ENCODE measurements at places on chromosomes 2 and 18.

DNA sequence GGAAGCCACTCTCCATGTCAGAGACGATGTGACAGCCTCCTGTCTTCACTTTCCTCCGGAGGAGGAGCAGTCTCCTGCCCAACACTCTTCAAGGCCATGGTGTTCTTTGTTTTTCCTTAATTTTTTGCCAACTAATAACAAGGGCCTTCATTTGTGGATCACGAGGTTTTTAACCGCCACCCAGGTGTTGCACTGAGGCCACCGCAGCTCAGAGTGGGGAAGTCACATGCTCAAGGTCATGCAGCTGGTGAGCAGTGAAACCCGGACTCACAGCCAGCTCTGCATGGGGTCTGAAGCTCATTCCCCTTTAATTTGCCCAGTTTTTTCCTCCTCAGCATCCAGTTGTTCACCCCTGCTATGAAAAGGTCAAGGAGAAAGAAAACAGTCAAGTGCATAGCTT, 19.6 kb downstream of the ENOSF1 start:
- DNase-seq: no peak

DNA sequence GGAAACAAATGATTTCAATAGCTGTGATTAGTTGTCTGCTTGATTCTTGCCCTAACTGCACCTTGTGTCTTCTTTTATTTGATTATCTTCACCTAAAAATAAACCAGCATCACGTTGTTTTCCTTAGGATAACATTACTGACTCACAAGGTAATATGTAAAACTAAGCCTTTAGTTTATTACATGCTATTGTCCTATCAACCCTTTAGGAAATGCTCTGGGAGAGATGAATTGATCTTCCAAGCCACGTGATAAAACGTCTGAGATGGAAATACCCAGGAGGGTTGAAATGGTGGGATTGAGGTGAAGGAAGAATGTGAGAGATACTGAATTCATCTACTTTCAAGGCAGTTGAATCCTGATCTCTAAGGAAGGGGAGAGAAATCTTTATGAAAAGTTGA, 34.5 kb upstream of the TMEM178A start:
- no peak for DNase-seq

- no peak for DNase-seq
Observed at GRCh38 chr2:240556553-240557100, 1.2 kb downstream of the ANKMY1 start.

DNA sequence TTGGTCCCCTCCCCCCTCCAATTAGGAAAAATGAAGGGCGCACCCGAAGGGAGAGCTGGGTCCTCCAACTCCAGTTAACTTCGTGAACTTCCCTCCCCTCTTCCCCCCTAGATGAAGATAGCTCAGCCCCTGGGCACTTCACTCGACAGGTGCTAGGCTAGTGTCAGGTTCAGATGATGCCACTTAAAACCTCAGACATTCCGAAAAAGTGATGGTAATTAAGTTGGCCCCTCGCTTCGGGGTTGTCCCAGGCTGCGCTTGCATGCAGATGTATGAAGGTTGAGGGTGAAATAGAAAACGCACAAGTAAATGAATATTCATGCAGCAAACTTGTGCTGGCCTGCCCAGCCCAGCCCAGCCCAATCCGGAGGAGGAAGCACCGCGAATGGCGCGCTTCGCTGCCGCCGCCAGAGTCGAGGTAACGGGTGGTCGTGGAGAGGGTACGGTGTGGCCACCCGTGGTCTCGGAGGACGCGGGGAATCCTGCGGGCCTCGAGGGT, 3.0 kb upstream of the GBX2 start:
- no peak for DNase-seq

GRCh38 chr2:189559579-189560272, 20.9 kb downstream of the SLC40A1 start:
- no peak for DNase-seq

- no peak for DNase-seq
Observed at GRCh38 chr2:241137276-241138190, 11.7 kb downstream of the PASK start.

Data from retinal pigment epithelial cell (primary cell).